Neural crest cell (in vitro differentiated cells): ENCODE measurements at places on chromosomes 7 and 10. TPM values are rescaled to one million over a fixed set of nuclear protein-coding genes. Genes with fewer than 3 reads are reported as not detected.

Gene PNLIP
- total RNA-seq: not detected in 2 replicates

Gene CRPPA
- 4.0 and 4.8 TPM in 2 replicates for total RNA-seq

Gene SPAG6
- 1.5 and 1.6 TPM in 2 replicates for total RNA-seq

Gene ANK3
- 44.6 and 45.2 TPM in 2 replicates for total RNA-seq

Gene DRGX
- total RNA-seq: 0.18 and 0.19 TPM in 2 replicates

Gene AASS
- total RNA-seq: 82.0 and 84.4 TPM in 2 replicates

Gene PON1
- total RNA-seq: not detected in 2 replicates

Gene KIF20B
- total RNA-seq: 46.7 and 51.3 TPM in 2 replicates

- DNase-seq: no peak
- H3K27ac ChIP-seq: no peak overlapping the region
- peaks cover 4% of the 10 kb centered on the region for H3K4me1 ChIP-seq
- no peaks in the 10 kb centered on the region for H3K27me3 ChIP-seq
- no peak overlapping the region for H3K4me3 ChIP-seq
- H3K36me3 ChIP-seq: peaks cover 2% of the 10 kb centered on the region
Observed at GRCh38 chr7:151607464-151607867, 87.8 kb upstream of the RHEB start.

DNA sequence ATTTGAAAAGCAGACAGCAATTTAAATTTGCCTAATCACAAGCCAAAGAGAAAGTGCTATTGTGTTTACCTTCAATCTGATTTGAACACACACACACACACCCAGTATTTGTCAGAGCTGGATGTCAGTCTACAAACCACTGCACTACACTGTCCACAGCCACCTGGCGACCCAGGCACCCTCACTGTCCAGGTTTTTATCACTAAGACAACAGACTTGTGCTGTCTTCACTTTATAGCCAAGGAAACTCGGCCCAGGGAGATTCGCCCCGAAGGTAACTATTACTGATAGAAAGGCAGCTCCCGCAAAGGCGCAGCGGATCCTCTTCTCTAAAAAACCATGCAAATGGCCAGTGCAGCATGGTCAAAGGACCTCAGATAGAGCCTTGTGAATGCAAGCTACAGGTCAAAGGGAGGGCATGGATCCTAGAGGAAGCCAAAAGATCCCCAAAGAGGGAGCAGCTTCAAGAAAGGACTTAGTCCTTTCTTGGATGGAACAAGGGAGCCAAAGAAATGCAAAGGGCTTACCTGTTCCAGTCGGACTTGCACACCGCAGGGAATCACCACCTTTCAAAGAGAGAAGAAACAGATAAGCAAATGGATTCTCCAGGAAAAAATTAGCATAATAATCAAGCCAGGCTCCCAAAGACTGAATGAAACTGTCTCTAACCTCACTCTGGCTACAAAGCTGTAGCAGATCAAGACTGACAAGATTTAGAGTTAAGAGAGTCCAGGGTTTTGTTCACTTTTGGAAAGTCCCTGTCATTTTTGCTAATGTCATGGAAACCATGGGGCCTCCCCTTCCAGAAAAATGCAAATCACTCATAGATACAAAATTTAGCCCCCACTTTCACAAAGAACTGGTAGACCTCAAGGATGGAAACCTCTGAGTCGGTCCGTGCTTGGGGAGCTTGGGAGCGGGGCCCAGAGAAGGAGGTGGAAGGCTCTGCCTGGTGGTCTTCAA lies 101.1 kb downstream of the TNS3 start:
- H3K27me3 ChIP-seq: no peaks in the 10 kb centered on the region
- H3K36me3 ChIP-seq: peaks cover 2% of the 10 kb centered on the region
- no peak overlapping the region for H3K27ac ChIP-seq
- H3K4me1 ChIP-seq: peaks cover 62% of the 10 kb centered on the region
- H3K4me3 ChIP-seq: peak overlapping the region; percentile 3

DNA sequence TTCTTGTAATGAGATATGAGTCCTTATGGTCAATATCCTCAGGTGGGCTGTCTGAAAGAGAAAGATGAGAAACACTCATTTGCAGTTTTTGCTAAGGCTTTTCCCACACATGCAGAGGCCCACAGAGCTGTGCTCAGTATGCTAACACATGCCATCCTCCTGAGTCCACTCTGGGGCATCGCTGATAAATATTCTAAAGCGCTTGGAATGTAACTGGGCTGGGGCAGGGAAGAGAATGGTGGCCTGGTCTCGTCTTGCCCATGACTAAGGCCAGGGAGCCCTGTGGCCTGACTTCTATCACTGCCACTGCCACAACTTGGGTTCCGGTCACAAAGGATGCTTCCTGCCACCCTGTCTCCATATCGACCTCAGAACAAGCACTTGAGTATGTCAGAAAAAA lies 199.7 kb upstream of the FRMD4A start:
- H3K4me1 ChIP-seq: peaks cover 23% of the 10 kb centered on the region
- DNase-seq: no peak
- no peak overlapping the region for H3K27ac ChIP-seq
- H3K36me3 ChIP-seq: peaks cover 6% of the 10 kb centered on the region
- no peak overlapping the region for H3K4me3 ChIP-seq
- no peaks in the 10 kb centered on the region for H3K27me3 ChIP-seq

DNA sequence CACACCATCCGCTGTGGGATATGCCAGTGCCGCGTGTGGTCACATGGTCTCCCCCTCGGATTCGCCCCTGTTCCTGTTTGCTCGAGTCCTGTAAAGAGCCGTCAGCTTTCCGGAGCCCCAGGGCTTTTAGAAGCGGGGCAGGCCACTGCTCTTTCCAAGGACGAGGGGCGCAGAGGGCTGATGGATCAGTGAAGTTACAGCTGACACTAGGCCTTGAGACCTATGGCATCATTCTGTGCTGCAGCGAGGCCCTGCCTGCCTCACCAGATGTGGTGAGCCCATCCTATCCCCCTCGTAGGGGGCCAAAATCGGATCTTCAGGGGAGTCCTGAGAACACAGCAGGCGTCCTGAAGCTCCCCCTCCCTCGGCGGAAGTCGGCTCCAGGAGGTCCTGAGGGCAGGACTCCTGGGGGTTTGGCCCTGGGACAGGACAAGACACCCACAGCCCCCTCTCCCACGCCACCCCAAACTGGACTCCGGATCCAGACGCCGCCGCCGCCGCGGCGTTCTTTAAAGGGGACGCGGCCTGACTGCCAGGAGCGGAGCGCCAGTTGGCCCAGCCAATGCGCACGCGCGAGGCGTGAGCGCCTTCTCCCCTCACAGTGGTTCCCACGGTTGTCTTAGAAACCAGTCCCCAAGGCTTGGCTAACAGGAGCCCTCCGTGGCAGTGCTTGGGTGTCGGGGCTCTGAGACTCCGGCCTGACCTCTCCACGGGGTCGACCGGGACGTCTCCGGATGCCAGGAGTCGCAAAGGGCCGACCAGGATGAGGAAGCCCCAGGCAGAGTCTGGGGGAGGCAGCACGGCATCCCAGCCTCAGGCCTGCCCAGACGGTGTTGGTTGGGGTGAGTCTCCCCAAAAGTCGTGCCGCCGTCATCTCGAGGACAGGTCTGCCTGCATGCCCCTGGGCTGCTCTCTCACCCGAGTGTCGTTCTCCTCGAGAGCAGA lies 371.7 kb downstream of the ZNF716 start:
- H3K27ac ChIP-seq: no peak overlapping the region
- H3K27me3 ChIP-seq: no peaks in the 10 kb centered on the region
- H3K4me3 ChIP-seq: no peak overlapping the region
- DNase-seq: no peak

- no peak overlapping the region for H3K27ac ChIP-seq
- no peaks in the 10 kb centered on the region for H3K4me1 ChIP-seq
- no peaks in the 10 kb centered on the region for H3K36me3 ChIP-seq
- H3K4me3 ChIP-seq: no peak overlapping the region
Observed at GRCh38 chr7:1377111-1377909, 82.0 kb downstream of the MICALL2 start.

- H3K4me1 ChIP-seq: no peaks in the 10 kb centered on the region
- H3K4me3 ChIP-seq: no peak overlapping the region
- no peak for DNase-seq
- H3K27ac ChIP-seq: no peak overlapping the region
- no peaks in the 10 kb centered on the region for H3K27me3 ChIP-seq
- H3K36me3 ChIP-seq: peaks cover 3% of the 10 kb centered on the region
Observed at GRCh38 chr7:24907311-24907886, 72.6 kb downstream of the OSBPL3 start.

GRCh38 chr10:14093730-14094484 lies 236.8 kb downstream of the FRMD4A start:
- DNase-seq: peak; percentile 17
- H3K4me3 ChIP-seq: no peak overlapping the region
- H3K4me1 ChIP-seq: peaks cover 22% of the 10 kb centered on the region

- DNase-seq: no peak
- H3K4me1 ChIP-seq: no peaks in the 10 kb centered on the region
- H3K27ac ChIP-seq: no peak overlapping the region
- H3K4me3 ChIP-seq: no peak overlapping the region
Observed at GRCh38 chr7:112462236-112462635, 12.0 kb downstream of the IFRD1 start.

DNA sequence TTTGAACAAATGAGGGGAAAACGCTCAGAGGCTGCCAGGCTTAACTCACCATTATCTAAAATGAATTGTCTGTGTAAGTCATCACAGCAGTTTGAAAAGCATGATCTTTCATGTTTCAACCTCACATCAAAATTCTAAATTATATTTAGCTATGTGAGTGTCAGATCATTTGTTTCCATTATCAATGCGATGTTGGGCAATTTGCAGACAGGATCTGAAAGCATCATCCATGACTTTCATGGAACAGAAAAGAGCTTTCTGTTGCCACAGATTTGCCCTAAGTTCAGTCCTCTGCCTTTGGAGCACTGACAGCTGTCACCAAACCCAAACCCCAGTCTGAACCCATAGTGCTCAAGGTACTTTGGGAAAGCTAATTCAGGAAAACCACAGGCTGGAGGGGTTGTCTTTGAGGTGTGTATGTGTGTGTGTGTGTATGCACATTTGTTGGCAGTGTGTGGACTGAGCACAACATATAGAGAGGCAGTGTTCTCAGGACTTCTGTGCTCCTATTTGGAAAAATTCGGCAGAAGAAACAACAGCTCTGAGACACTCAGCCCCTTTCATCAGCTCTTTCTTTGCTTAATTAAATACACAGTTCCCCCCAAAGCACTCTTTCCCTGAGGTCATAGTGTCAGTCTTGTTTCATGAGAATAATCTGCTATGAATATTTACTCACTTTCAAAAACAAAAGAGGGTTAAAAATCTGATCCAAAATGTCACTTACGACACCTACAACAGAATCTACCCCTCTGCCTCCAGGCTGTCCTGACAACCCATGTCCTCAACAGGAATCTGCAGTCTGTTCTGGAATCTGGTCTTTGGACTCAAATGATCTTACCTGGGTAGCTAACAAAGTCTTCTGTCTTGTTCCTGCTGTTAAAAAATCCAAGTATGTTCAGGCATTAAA lies 188.5 kb upstream of the KLF14 start:
- H3K27me3 ChIP-seq: no peaks in the 10 kb centered on the region
- H3K4me1 ChIP-seq: peaks cover 36% of the 10 kb centered on the region
- H3K4me3 ChIP-seq: no peak overlapping the region
- no peaks in the 10 kb centered on the region for H3K36me3 ChIP-seq

- no peak overlapping the region for H3K27ac ChIP-seq
- no peaks in the 10 kb centered on the region for H3K27me3 ChIP-seq
- H3K36me3 ChIP-seq: peaks cover 6% of the 10 kb centered on the region
- H3K4me3 ChIP-seq: no peak overlapping the region
Observed at GRCh38 chr7:105224884-105225651, 163.7 kb downstream of the SRPK2 start.

DNA sequence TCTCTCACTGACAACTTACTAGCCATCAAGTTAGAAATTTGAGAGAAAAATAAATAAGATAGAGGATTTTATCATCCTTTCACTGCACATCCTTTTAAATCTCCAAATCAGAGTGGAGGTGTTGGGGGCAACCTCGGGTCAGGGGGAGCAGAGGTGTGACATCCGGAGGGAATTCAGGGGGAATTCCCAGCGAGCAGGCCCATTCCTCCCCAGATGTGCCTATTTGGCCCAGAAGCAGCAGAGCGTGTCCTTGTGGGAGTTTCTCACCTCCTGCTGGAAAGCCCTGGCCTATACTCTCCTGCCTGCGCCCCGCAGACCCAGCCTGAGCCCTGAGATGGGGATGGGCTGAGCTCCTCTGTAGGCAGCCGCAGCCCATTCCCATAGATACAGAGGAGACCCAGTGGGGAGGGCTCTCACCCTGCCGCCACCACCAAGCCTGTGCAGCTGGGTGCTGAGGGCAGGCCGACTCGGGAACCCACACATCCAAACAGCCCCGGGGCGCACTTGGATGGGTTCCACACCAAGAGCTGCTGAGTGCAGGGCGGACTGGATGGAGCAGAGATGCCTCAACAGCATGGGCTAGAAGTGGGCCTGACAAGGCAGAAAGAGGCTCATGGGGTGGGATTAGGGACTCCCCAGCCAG lies 124.5 kb downstream of the CXCL12 start:
- no peak for DNase-seq
- no peak overlapping the region for H3K4me3 ChIP-seq
- H3K27ac ChIP-seq: no peak overlapping the region
- no peaks in the 10 kb centered on the region for H3K36me3 ChIP-seq
- H3K4me1 ChIP-seq: no peaks in the 10 kb centered on the region

DNA sequence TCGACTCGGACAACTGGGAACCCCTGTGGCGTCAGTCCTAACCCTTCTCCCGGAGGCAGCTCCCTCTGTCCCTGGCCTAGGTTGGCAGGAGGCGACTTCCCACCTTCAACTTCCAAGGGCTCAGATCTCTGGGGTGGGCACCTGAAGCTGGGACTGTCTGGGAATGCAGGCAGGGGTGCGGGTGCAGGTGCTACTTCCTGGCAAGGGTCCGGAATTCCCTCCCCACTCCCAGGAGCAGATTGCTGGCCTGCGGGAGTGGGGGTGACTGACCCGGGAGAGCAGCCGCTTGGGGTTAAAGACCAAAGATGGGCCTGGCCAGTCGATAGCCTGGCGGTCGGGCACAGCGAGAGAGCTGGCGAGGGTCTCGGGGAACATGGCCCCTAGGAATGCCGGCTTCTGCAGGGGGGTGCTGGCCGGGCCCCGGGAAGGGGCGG lies 387 bp downstream of the EPHA1 start:
- DNase-seq: no peak
- peaks cover 38% of the 10 kb centered on the region for H3K4me1 ChIP-seq
- no peaks in the 10 kb centered on the region for H3K36me3 ChIP-seq
- peaks cover 32% of the 10 kb centered on the region for H3K27me3 ChIP-seq

DNA sequence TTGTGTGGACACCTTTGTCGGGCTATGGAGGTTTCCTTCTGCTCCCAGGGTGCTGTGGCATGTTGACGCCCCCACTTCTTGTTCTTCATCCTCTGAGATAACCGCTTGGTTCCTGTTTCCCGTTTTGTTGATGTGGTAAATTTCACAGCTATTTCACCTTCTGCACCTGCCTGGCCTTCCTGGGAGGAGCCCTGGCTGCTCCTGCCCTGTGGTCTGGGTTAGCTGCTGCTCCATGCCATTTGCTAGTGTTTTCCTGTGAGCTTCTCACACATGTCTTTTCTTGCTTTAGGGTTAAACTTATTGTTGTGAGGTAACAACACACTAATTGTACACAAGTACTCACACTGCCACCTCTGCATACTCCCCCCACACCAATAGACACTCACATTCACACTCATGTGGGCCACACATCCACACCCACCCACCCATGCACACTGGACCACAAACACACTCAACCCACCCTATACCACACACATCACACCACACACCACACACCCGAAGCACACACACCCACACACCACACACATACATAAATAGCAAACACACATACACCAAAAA lies 46.5 kb upstream of the MSMB start:
- H3K27me3 ChIP-seq: no peaks in the 10 kb centered on the region
- H3K4me1 ChIP-seq: peaks cover 19% of the 10 kb centered on the region
- H3K36me3 ChIP-seq: no peaks in the 10 kb centered on the region
- no peak overlapping the region for H3K27ac ChIP-seq

GRCh38 chr7:33685981-33686683 lies 219.2 kb upstream of the BMPER start:
- no peaks in the 10 kb centered on the region for H3K4me1 ChIP-seq
- no peak overlapping the region for H3K4me3 ChIP-seq
- H3K27ac ChIP-seq: no peak overlapping the region
- no peak for DNase-seq
- no peaks in the 10 kb centered on the region for H3K36me3 ChIP-seq
